ENCODE measurements at places on chromosomes 2 and 18.

- no peak for DNase-seq
Observed at GRCh38 chr2:128439031-128439790, 120.5 kb upstream of the HS6ST1 start.

- DNase-seq: no peak
Observed at GRCh38 chr2:183493040-183493439, 368.8 kb downstream of the NUP35 start.

DNA sequence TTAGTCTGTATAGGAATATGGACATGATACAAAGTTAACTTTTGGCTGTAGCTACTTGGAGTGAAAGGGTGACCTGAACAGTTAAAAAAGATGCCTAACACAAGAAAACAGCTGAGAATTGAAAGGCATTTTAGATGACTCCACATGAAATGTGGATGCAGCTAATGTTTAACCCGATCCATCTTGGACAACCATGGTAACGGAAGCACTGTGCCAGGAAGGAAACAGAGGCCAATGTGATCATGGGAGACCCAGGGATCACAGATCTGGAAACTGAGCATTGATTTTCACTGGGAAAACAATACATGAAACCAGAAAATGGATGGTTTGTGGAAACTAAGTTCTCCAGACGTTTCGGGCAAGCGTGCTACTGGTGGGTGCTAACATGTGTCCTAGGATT lies 669.1 kb downstream of the GALR1 start:
- DNase-seq: no peak

DNA sequence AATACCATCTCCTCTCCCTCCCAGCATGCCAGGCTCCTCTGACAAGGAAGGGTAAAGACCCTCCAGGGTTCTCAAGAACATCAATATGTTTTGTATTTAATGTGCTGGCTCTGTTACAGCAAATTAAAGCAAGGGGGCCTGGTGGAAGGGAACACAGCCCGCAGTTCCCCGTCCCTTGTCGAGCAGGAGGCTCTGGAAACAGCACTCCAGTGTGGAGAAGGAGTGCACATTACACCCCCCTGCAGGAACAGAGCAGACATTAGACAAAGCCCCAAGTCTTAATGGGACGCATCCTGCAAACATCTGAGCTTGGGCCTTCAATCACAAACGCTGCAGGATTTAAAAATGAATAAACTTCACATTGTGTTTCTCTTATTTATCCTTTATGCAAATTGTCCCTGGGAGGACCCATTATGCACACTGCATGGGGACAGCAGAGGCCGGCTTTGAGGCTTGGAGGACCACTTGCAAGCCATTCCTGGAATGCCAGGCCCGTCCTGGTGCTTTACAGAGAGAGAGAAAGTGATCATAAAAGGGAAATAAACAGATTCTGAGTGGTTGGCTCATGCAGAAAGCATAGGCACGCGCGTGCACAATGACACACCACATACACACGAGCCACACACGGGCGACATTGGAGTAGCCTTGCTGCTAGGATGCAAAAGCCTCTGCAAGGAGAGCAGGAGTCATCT lies 328.7 kb downstream of the SMAD2 start:
- DNase-seq: no peak

- no peak for DNase-seq
Observed at GRCh38 chr18:5510135-5510846, 33.5 kb downstream of the EPB41L3 start.

GRCh38 chr18:48048251-48048650 lies 117.8 kb upstream of the SMAD2 start:
- DNase-seq: no peak

DNA sequence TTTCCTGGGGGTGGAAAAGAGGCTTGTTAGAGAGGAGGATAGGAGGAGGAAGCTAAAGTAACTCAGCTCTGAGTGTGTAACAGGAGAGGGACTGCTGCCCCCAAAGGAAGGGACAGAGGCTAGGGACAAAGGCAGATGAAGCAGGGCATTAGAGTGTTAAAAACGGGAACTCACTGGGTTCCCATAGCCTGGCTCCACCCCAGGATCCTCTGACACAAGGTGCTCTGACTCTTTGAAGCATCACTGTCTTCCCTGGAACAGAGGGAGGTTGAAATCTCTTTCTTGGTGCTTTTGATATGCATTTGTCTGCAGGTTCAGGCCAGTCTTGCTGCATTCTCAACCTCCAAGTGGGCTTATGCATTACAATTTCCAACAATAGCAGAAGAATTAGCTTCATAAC lies 22.9 kb downstream of the IL36A start:
- DNase-seq: no peak

GRCh38 chr2:85748985-85749875 lies 4.6 kb upstream of the ATOH8 start:
- DNase-seq: no peak

DNA sequence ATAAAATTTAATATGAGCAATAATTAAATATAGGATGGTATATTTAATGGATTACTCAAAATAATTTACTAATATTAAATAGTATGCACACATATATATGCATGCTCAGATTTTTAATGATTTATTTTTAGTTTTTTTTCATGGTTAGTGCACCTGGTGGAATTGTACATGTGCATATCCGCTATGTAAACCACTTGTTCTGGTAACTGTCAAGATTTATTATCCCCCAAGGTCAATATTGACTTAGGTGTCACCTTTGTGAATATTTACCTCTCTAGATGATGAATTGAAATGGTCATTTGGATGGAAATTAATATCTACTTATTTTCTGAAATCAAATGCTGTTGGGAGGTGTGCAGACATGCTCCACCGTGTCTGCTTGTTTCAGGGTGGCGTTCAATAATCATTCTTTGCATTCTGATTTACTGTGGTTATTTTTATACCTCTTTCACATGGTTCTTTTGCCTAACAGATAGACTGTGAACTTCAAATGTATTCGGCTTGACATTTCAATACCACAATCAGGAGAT lies 14.7 kb downstream of the CNTNAP5 start:
- DNase-seq: no peak

GRCh38 chr18:46072959-46073358 lies 899 bp upstream of the PSTPIP2 start:
- DNase-seq: no peak

DNA sequence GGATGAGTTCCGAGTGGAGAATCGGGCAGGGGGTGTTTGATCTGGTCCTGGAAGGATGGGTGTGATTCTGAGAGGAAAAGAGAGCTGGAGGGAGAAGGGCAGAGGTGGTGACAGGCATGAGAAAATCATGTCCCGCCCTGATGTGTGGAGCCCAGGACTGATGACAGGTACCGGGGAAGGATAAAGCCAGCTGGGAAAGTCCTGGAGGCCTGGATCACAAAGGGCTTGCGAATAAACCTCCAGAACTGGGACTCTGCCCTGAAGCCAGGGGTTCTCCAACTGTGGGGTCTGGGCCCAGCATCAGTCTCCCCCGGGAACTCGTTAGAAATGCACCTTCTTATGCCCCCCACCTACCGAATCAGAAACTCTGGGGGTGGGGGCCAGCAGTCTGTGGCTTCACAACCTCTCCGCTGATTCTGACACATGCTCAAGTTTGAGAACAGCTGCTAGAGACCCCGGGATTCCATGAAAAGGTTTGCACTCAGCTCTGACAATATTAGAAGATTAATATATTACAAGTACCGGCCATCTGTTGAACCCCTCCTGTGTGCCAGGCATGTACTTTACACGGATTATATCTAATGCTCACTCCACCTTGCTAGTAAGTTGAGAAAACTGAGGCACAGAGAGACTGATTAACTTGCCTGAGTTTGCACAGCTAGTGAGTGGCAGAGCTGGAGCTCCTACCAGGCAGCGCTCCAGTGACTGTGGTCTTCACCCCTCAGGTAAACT lies 8.0 kb downstream of the TNFRSF11A start:
- no peak for DNase-seq

GRCh38 chr2:133780099-133780996 lies 212.1 kb upstream of the NCKAP5 start:
- DNase-seq: no peak

GRCh38 chr2:118971245-118972122 lies 29.5 kb downstream of the MARCO start:
- DNase-seq: no peak

- DNase-seq: no peak
Observed at GRCh38 chr2:174914853-174915760, 90.1 kb downstream of the CHN1 start.

- no peak for DNase-seq
Observed at GRCh38 chr2:232776435-232776834, at the start of gene KCNJ13. TSS of gene KCNJ13 (minus strand) at chr2:232776565. CDS start at chr2:232771362, 5,203 bp downstream.

DNA sequence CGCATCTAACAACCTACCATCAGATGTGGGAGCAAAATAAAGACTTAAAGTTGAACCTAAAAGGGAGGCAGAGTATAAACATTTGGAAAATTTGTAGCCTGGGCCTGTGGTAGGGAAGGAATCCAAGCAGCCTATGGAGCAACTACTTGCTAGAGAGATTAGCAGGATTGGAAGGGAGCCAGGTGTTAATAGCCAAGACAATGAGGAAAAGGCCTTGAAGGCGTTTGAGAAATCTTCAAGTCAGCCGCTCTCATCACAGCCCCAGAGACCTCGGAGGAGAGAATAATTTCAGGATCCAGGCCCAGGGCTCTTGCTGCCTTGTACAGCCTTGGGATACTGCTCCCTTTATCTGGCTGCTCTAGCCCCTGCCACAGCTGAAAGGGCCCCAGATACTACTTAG lies 219.7 kb downstream of the THSD7B start:
- no peak for DNase-seq

DNA sequence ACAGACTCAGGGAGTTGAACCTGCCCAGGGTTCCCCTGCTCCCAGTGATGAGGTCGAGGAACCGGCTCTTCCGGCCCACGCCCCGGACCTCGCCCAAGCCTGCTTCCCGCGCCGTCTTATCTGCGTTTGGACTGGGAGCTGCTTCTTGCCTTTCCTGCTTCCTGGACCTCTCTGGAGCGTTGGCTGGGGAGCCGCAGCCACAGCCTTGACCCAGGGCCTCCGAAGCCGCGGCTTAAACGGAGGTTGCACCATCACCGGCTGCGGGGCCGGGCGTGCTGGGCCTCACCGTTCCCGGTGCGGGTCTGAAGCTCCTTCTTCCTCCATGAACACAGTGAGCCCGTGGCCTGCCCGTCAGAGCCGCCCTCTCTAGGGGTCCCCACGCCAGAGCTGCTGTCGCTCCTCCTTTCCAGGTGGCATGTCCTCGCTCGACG lies 13.3 kb downstream of the NTSR2 start:
- DNase-seq: no peak

- no peak for DNase-seq
Observed at GRCh38 chr18:54734059-54734458, 94.2 kb upstream of the RAB27B start.

DNA sequence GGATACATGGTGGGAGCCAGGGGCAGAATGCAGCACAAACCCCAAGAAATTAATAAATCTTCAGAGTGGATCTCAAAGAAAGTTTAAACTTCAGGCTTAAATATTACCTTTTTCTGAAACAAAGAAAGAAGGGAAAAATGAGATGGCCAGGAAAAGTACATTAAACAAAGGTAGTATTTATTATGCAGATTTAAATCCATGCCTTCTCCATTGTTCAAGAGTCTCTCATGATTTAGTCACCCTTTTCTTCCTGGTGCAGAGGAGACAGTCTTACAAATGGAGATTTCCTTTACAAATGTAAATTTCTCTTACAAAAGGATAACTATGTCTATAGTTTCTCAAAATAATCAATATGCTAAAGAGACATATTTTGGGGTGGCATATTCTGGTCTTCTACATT lies 33.4 kb upstream of the PPM1B start:
- no peak for DNase-seq

GRCh38 chr18:34543356-34543755 lies 166.7 kb upstream of the DTNA start:
- no peak for DNase-seq

DNA sequence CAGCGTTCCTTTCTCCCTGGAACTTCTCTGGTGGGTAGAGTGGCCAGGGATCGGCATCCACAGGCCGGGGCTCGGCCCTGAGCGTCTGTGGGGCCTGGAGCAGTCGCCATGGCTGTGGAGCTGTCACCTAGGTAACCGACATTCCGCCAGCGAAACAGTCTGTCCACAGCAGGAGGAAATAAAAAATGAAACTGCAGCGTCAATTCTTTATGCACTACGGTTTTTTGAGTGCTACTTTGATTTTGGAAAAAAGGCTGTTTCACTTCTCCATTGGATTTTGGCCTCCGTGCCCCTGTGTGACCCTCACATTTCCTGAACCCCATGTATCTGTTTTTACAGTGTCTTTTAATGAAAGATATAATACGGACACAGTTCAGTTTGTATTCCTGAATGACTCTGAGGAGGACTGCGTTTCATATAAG lies 163.4 kb downstream of the LDLRAD4 start:
- no peak for DNase-seq

DNA sequence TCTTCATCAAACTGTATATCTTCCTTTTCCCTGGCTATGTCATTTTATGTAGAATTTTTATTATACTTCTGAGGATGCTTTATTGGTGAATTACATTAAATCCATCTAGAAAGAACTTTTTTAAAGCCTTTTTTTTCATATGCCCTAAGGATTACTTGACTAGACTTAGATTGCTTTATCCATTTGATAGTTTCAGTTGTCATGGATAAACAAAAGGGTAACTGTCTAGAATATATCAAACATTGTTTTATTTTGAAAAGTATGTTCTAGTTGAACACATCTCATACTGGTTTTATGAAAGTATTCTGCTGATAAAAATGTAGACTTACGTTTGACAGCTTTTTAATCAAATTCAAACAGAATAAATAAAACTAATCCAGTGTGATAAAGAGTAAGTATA lies 639.8 kb downstream of the ARHGAP15 start:
- no peak for DNase-seq

DNA sequence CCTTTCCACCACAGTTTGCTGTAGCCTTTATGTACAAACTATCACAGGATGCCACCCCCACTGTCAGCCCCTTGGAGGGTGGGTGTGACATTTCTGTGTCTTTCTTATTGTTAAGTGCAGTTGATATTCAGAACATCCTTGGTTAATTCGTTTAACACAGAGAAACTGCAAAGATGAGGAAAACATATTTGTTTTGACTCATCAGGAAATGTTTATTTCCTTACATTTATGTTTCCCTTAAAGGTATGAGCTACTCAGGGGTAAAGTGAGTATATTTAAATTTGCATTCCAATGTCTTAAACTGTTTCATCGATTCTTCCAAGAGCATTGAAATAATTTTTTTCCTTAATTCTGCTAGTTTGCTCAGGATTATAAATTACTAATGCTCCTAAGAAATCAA lies 243.4 kb downstream of the RDH14 start:
- no peak for DNase-seq

DNA sequence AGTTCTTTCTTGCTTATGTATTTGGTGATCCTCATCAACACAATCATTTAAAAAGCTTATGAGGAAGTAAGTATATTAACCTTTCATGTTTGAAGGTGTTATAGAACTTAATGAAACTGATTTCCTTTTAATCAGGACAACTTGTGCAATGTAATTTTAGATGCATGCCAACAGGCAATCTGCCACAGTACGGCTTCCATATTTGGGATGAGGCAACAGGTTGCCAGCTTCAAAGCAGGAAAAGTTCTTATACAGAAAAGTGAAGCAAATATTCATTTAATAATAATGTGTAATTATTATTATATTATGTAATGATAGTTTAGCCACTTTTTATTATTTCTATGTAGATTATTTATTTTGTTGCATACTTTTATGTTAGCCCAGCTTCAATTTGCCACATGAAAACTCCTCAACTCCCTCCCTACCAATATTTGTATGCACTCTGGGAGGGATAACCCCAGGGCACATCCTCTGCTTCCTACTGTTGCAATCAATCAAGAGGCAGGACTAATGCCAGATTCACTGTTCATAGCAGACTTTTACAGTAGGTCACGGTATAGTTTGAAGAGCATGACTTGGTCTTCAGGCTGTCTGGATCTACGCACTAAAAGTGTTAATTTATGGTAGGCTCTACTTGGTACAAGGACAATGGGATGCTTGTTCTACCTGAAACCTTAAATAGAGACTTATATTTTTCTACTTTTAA lies 277.2 kb downstream of the AGPS start:
- no peak for DNase-seq

GRCh38 chr2:84847326-84848050 lies 33.4 kb downstream of the TRABD2A start:
- no peak for DNase-seq
